CD4-positive, CD25-positive, alpha-beta regulatory T cell (primary cell): ENCODE measurements at places on chromosomes 4 and X.

GRCh38 chrX:19569930-19570329 lies 54.6 kb upstream of the MAP3K15 start:
- DNase-seq = no peak

DNA sequence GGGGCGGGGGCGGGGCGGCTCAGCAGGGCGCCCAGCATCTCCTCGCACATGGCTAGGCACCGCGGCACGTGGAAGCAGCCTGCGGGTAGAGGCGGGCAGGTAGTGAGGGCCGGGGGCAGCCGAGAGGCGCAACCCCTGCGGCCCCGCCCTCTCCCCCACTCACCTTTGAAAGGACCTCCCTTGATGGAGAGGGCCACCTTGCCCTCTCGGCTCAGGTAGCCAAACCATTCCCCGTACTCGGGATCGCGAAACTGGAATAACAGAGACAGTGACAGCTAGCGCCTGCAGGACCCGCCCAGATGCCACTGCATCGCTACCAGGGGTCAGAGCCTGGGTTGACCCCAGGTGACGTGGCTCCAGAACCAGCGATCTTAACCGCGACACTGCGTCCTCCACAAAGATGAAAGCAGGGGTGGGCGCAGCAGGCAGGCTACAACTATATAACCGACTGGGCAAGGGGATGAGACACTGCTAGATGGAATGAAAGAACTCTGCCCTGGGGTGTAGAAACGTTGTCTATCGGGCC lies 552 bp upstream of the NAA10 start:
- DNase-seq = no peak

DNA sequence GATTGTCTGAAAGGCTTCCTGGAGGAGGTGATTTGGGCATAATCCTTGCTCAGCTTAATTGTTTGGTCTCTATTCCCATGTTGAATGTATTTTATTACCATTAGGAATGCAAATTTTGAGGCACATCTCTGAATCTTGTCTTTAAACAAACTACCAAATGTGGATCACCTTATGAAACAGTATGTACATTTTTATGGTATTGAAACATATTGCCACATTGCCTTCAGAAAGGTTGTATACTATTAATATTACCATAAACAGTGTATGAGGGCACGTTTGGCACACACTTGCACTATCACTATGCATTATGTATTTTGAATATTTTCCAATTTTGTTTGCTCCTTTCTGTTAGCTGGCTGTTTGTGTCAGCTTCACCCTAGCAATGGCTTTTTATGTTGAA lies 60.0 kb upstream of the ALB start:
- no peak for DNase-seq

GRCh38 chrX:103554687-103555424 lies 30.5 kb upstream of the TCEAL4 start:
- DNase-seq = peak; percentile 62

DNA sequence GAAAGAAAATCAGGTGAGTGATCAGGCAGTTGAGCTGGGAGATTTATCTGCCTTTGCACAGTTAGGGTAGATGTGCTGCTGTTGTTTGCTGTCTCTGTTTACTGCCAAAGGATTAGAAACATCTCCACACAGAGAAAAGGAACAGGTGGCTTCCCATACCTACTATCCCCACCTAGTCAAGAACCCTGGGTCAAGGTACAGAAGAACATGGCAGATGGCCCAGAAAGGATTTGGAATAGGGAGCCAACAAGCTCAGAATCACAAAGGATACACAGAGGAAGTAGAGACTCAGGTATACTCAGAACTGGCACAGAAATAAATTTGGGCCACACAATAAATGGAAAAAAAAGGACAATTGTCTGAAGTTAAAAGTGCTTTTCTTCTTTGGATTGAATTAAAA lies 64.3 kb downstream of the TIGD2 start:
- no peak for DNase-seq

- DNase-seq = no peak
Observed at GRCh38 chr4:72011906-72012305, 19.9 kb upstream of the NPFFR2 start.

GRCh38 chr4:173386751-173387150 lies 12.2 kb downstream of the SCRG1 start:
- no peak for DNase-seq

DNA sequence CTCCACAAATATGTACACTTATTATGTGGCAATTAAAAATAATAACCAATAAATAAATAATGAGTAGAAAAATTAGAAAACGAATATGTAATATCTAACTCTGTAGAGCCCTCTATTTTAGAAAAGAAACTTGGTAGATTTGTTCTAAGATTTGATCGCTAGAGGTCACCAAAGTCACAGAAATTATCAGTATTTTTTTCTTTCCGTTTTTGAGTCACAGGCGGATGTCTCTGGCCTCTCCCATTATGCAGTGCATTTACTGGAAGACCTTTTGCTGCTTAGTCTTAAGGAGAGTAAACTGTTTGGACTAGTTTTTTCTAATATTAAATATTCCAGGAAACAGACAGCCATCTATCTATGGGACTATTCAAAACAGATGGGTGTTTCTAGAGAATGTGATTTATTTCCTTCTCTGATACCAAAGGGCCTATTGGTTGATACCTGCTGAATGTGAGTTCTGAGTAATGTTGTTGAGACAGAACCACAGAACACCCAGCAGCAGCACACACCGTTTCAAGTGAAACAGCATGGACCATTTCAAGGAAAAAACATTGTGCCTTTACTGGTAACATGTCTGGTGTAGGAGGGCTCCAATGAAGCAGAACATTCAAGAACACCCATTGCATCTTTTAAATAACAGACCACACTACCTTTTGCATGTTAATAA lies 34.0 kb upstream of the GYPA start:
- DNase-seq = peak; percentile 87

GRCh38 chr4:96205143-96205936 lies 365.4 kb downstream of the PDHA2 start:
- DNase-seq = no peak

GRCh38 chrX:50705042-50705441 lies 109.0 kb downstream of the SHROOM4 start:
- DNase-seq = no peak

DNA sequence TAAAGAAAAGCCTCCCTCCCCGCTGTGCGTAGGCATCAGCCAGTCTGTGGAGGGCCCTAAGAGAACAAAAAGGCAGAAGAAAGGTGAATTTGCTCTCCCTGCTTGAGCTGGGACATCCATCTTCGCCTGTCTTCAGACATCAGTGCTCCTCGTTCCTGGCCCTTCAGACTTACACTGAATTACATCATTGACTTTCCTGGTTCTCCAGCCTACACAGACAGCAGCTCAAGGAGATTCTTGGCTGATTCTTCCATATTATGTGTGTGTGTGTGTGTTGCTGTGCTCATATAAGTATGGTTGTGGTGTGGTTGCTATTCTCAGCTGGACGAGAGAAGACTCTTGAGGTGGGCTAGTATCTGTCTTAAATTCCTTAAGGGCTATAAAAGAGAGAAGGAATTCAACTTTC lies 35.5 kb upstream of the CD99L2 start:
- DNase-seq = no peak

GRCh38 chr4:39883646-39884045 lies 94.1 kb downstream of the PDS5A start:
- DNase-seq = no peak

GRCh38 chr4:73866246-73866645 lies 2.9 kb upstream of the CXCL1 start:
- no peak for DNase-seq

- no peak for DNase-seq
Observed at GRCh38 chr4:23097251-23097650, 404.5 kb downstream of the GBA3 start.

DNA sequence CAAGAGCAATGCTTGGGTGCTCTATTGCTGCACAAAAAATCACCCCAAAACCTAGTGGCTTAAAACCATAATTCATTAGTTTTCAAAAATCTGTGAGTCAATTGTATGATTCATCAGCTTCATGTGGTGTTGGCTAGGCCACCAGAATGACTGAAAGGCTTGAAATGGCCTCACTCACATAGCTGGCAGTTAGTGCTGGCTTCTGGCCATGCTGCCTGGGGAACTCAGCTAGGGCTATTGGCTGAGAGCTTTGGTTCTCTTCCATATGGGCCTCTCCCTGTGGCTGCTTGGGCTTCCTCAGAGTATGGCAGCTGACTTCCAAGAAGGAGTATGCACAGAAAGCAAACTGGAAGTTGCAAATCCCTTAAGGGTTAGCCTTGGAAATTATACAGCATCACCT lies 3.1 kb upstream of the MTMR1 start:
- DNase-seq = no peak

DNA sequence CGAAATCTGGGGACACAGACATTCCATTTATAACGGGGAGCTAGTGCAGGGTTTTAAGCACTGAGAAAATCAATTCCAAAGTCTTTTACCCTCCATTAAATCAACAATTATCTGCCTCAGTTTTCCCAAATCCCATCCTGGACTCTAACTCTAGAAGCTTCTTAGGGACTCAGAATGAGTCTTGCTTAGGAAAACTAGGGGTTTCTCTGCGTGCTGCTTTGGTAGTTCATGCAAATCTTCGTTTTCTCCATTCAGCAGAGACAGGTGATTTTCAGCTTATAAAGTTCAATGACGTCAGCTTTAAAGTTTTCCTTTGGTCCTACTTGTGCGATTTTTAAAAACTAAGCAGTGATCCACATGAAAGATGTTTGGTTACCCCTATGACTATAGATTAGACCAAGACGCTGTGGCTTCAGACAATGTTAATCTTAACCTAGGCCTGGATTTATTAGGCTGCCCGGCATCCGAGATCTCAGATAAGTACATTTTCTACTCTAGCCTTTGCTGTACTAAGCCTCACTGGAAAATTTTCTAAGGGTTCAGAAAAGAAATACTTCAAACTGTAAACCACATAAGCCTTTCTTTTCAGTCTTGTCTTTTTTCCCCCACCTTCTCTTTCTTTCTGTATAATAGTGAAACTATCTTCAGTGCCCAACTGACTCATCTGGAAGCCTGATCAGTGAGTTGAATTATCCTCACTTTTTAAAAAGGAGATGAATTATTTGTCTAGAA lies 121.4 kb upstream of the GATB start:
- DNase-seq = no peak

- no peak for DNase-seq
Observed at GRCh38 chr4:171954650-171955049, 141.4 kb downstream of the GALNTL6 start.

GRCh38 chr4:176469546-176469945 lies 149.8 kb downstream of the SPCS3 start:
- DNase-seq = no peak

- no peak for DNase-seq
Observed at GRCh38 chr4:172927096-172927814, 241.4 kb upstream of the GALNT7 start.

GRCh38 chr4:70801265-70801809 lies 38.4 kb downstream of the GRSF1 start:
- DNase-seq = no peak

GRCh38 chr4:7183780-7184460 lies 8.4 kb upstream of the SORCS2 start:
- no peak for DNase-seq

DNA sequence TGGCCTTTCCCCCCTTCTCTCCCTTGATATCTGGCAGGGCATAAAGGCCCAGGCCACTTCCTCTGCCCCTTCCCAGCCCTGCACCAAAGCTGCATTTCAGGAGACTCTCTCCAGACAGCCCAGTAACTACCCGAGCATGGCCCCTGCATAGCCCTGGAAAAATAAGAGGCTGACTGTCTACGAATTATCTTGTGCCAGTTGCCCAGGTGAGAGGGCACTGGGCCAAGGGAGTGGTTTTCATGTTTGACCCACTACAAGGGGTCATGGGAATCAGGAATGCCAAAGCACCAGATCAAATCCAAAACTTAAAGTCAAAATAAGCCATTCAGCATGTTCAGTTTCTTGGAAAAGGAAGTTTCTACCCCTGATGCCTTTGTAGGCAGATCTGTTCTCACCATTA lies 183.8 kb downstream of the AR start:
- no peak for DNase-seq

DNA sequence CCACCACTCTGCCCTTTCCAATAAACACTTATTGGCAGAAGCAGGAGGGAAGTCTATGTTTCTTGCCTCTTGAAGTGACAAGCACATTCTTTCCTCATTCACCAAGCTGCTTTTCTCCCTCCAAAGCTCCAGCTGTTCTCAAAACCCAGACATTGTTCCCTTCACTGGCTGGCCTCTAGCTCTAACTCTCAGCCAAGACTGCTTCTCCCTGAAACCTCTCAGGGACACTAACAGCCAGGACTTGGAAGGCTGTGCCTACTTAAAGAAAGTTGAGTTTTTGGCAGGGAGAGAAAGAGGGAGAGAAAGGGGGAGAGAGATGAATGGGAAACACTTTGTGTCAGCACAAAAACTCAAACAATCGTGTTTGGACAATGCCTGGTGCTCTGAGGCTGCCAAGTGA lies 99.5 kb downstream of the COX18 start:
- DNase-seq = no peak

- no peak for DNase-seq
Observed at GRCh38 chrX:17553469-17553868, 178.5 kb downstream of the NHS start.

DNA sequence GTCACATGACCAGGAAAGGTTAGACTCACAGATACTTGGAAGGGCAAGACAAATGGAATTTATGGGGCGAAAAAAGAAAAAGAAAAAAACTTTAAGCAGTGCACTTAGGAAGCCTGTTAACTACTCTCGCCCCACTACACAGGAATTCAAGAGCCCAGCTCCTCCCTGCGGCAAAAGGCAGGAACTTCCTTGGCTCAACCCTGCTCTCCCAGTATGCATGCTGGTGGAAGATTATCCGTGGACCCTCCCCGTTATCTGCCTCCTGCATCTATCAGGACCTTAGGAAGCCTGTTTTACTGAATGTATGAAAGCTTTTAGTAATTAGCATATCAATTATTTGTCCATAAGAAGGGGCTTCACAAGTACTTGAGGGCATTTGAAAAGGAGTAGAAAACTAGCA lies 40.1 kb upstream of the RPA4 start:
- no peak for DNase-seq

DNA sequence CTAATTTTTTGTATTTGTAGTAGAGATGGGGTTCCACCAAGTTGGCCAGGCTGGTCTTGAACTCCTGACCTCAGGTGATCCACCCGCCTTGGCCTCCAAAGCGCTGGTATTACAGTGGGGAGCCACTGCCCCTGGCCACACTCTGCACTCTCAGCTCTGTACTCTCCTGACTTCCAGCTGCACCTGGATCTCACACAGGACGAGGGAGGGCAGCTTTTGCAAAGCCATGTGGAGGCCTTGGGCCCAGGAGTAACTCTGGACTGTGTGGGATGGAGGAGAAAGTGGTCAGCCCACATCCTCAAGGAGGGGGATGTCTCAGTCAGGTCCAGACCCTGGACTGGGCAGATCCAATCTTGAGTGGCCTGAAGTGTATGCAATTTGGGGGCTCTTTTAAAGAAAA lies 23.0 kb downstream of the NAT8L start:
- no peak for DNase-seq

DNA sequence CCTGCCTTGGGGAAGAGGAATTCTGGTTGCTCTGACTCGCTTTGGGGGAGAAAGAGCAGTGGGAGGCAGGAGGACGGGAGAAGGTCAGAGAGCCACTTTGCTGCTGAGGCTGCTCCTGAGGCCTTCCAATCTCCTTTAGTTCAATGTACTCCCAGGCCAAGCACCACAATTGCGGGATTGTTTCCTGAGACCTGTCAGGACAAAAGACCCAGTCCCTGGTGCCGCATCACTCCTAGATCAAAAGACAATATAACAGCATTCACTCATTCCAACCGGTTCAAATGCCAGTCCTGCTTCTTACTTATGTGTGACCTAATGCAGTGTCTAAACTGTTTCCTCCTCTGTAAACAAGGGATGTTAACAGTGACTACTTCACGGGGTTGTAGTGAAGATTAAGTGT lies 106.4 kb downstream of the TRIML1 start:
- DNase-seq = no peak
